ENCODE measurements at places on chromosomes 2 and 18.

DNA sequence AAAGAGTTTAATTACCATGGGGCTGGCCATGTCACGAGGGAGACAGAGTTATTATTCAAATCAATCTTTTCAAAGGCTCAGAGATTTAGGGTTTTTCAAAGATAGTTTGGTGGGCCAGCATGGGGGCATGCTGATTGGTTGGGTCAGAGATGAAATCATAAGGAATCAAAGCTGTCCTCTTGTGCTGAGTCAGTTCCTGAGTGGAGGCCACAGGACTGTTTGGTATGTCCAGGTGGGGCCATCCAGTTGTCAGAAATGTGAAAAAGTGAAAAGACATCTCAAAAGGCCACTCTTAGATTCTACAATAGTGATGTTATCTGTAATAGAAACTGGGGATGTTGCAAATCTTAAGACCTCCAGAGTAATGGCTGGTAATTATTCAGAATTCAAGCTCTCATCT is 288.6 kb downstream of the EN1 start:
- no peak for DNase-seq

DNA sequence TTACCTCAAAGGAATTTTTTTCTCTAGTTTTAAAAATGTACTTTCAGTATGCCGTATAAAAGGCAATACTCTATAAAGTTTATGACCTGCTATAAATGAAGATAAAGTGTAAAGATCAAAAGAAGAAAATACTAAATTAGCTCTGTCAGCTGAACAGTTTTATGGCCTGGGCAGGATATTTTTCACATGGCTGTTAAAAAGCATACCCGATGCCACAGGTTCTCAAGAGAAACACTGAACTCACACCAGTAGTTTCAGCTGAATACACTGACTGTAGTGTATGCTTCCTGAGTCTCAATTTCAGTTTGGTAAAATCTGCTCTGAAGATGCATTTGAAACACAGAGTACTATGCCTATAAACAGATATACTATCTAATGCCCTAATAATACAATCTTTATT is 126.0 kb downstream of the PIGN start:
- DNase-seq, result no peak

GRCh38 chr2:223822818-223823217 is 14.6 kb downstream of the AP1S3 start:
- DNase-seq, result no peak

GRCh38 chr2:43011158-43011491 is 215.3 kb downstream of the ZFP36L2 start:
- no peak for DNase-seq

- peak; percentile 35 for DNase-seq
Measured at GRCh38 chr18:61581578-61582201, 248.5 kb downstream of the CDH20 start.

- DNase-seq, result no peak
Measured at GRCh38 chr2:15814946-15815345, 125.4 kb upstream of the MYCN start.

- DNase-seq, result no peak
Measured at GRCh38 chr2:195820867-195821565, 164.0 kb downstream of the SLC39A10 start.

DNA sequence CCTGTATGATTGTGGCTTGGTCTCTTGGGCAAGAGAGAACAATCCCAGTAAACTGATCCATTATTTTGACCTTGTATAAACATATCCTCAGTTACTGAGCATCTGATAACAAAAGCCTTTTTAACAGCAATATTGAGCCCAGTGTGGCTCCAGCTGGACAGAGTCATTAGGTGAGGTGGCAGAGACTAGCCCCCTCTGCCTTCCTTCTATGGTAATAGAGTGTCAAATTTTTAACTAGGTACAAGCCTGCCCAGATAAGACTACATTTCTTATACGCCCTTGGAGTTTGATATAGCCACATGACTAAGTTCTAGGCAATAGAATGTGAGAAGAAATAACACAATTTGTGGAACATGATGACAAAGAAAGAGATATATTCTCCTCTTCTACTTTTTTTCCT is 56.2 kb downstream of the HNMT start:
- DNase-seq, result no peak

DNA sequence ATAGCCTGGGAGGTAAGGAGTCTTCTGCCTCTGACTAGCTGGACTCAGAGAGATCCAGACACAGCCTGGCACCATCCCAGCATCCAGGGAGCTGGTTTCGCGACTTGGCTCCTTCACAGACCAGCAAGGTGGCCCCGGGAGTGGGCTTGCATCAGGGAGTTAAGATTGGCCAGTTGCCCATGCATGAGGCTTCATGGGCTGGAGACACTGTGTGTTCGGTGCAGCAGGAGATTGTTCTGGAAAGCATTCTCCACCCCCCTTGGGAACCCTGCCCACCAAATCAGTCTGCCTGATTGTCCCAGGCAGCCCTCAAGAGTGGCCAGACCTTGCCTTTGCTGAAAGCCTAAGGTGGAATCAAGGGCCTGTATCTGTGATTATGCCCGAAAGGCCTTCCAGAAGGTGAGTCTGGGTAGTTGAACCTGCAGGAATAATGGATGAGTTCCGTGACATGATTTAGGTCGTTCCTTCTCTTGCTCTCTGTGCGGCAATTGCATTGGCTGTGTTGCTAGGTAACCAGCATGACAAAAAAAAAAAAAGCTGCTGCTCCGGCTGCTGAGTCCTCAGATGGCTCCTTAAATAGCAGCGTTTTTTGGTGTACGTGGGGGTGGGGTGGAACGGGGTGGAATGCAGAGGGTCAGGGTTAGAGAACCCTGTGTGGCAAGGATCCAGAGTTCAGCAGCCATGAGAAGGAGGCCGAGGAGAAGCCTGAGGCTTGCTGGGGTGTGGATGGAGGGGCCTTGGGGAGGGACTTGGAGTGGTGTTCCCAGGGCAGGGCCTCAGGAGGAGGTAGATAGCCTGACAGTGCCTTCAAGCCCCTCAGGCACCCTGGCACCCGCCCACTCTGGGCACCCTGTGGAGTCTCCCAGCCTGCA is 93.0 kb upstream of the MCFD2 start:
- DNase-seq, result no peak

DNA sequence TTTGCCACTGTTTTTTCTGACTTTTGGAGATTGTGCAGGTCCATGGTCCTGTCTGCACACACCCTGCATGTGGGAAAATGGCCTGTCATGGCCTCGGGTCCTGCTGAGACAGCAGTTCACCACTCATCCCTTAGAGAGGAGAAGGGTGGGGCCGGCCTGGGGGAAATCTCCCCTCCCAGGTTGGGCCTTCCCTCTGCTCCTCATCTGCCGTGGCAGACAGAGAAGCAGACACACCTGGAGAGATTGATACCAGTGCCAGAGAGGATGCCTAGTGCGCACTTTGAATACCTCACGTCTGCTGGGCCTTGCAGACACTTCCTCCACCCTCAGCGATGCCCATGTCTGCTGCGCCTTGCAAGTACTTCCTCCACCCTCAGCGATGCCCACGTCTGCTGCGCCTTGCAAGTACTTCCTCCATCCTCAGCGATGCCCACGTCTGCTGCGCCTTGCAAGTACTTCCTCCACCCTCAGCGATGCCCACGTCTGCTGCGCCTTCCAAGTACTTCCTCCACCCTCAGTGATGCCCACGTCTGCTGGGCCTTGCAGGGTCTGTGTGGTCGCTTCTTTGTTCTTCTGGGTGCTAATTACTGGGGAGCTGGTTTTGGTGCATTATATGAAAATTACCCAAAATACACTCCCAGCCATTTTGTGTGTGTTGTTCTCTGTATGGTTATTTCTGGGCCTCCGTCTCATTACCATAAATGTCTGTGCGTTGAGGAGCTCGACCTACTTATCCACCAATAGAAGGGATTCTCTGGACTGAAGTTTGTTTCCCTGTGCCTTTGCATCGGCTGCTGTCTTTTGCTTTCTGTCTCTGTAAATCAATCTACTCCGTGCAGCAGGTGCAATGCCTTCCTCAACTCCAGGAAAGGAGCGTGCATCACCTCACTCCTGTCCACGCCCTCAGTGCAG is 186.9 kb upstream of the PXDN start:
- DNase-seq, result no peak

DNA sequence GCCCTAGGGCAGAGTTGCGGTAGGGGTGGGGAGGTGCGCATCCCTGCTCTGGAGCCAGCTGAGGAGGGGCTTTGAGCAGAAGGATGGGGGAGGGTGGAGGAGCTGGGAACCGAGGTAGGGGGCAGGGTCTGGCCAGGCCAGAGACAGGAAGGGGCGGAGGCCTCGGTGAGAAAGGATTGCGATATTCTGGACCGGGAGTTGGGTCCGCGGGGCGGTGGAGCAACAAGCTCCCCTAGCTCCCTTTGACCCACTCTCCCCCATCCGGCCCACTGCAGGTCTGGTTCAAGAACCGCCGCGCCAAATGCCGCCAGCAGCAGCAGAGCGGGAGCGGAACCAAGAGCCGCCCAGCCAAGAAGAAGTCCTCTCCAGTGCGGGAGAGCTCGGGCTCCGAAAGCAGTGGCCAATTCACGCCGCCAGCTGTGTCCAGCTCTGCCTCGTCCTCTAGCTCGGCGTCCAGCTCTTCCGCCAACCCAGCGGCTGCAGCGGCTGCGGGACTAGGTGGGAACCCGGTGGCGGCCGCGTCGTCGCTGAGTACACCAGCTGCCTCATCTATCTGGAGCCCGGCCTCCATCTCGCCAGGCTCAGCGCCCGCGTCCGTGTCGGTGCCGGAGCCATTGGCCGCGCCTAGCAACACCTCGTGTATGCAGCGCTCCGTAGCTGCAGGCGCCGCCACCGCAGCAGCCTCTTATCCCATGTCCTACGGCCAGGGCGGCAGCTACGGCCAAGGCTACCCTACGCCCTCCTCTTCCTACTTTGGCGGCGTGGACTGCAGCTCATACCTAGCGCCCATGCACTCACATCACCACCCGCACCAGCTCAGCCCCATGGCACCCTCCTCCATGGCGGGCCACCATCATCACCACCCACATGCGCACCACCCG is 4.8 kb downstream of the OTX1 start:
- DNase-seq, result no peak

DNA sequence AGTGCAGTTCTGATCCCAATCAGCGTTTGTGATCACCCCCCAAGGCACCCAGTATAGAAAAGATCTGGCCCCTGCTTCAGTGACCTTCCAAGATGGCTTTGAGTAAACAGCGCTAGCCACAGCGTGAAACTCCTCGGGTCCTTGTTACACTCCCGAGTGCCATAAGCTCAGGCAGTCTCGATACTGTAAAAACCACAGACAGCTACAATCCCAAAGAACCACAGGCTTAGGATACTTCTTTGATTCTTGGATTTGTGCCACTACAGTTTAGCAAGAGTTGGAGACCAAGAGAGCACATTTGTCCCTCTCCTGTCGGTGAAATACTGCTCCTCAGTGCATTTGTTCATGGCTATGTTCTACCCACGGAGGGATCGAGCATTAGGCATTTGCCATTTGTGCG is 352.5 kb upstream of the ZNF521 start:
- DNase-seq, result no peak

GRCh38 chr2:15811367-15811766 is 129.0 kb upstream of the MYCN start:
- DNase-seq, result no peak

- no peak for DNase-seq
Measured at GRCh38 chr2:64998658-64999061, 9.5 kb downstream of the SLC1A4 start.

GRCh38 chr2:118786746-118787145 is 60.7 kb downstream of the EN1 start:
- DNase-seq, result no peak

- DNase-seq, result no peak
Measured at GRCh38 chr2:239688122-239688681, 287.4 kb upstream of the HDAC4 start.

- no peak for DNase-seq
Measured at GRCh38 chr2:117693154-117693553, 121.3 kb upstream of the DDX18 start.

- no peak for DNase-seq
Measured at GRCh38 chr2:74576863-74577229, 22.3 kb downstream of the DOK1 start.

- DNase-seq, result peak; percentile 27
Measured at GRCh38 chr2:98730053-98730706, 752 bp downstream of the MGAT4A start.

DNA sequence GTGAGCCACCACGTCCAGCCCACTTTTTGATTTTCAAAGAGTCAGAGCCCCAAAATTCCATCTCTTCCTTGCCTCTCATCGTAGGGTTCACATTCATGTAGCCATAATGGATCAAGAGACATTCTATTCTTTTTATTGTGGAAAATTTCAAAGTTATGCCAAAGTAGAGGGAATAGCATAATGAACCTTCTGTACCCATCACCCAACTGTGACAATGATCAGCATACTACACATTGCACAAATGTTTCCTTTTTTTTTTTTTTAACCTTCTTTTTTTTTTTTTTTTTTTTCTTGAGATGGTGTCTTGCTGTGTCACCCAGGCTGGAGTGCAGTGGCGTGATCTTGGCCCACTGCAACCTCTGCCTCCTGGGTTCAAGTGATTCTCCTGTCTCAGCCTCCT is 162.4 kb downstream of the EML6 start:
- DNase-seq, result no peak

DNA sequence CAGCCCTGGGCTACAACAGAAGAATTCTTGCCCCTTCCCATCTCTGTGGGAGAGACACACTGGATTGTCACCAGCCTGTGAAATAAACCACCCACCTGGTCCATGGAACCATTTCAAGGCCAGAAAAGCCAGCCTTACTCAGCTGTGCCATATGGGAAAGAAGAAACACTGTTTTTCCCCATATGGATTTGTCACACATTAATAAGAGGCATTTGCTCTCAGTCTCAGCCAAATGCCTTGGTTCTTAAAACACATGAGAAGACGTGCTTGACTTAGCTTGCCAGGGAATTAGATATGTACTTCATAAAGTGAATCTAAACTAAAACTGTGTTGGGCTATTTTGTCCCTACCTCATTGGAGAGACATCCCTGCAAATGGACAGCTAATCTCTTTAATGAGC is 308.6 kb upstream of the TNP1 start:
- DNase-seq, result no peak

GRCh38 chr2:136057802-136058140 is 60.2 kb downstream of the CXCR4 start:
- DNase-seq, result no peak

- no peak for DNase-seq
Measured at GRCh38 chr2:70922235-70923234, 13.2 kb upstream of the ATP6V1B1 start.

DNA sequence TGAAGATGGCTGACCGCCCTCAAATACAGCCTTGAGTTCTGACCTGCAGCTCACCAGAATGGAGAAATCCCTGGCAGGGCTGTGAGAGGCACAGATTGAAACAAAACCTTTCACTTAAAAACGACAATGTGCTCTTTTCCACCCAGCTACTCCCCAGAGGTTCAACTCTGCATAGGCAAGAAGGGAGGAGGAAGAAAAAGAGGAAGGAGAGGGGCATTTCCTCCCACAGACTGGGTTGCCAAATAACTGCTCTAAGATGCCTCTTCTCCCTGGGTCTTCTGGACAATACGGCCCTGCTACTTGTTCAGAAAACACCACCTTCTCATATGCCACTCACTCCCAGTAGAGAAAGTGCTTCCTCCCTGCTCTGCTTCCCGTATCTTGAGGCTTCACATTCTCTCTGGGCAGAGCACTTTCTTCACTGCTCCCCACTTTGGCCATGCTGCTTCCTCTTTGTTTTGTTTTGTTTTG is 136.4 kb upstream of the SLC1A4 start:
- no peak for DNase-seq

All from stimulated activated CD4-positive, alpha-beta T cell treated with anti-CD3 and anti-CD28 coated beads, TNF-alpha, amount 100 ng/mL, for 4 hours (primary cell).